Activated T-cell treated with anti-CD3 and anti-CD28 coated beads, Interleukin-2, amount 50 U/mL, for 24 hours (primary cell): ENCODE measurements at places on chromosomes 3 and 15.

DNA sequence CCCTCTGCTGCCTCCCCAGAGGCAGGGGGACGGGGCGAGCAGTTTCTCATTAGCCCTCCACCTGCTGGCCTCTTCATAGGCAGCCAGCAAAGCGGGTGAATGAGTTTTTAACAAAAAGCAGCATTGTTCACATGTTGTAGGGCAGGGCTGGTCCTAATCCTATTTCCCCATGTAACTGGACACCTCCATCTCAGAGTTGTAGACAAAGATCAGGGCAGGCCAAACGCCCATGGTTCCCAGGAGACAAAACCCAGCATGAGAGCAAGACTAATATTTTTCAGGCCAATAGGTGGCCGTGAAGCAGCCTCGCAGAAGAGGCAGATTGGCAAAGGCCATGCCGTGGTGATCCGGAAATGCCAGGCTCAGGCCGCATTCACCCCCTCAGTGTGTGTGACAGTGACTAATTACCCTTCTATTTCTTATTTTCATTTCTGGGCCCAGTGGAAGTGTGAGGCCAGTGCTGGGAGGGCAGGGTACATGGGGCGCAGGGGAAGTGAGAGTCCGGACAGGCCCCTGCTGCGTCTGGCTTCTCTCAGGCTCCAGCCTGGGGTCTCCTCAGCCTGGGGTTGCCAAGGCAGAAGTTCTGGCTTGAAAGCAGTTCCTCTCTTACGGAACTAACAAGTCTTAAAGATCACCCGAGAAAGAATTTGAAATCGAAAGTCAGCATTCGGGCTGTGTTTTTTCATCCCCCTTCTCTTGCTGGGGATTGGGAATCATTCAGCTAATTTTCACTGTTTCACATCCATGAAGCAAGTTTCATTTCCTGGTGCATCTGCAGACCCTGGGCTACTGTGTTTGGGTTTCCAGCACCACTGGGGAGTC is 64.8 kb downstream of the BOC start:
- DNase-seq, result no peak

DNA sequence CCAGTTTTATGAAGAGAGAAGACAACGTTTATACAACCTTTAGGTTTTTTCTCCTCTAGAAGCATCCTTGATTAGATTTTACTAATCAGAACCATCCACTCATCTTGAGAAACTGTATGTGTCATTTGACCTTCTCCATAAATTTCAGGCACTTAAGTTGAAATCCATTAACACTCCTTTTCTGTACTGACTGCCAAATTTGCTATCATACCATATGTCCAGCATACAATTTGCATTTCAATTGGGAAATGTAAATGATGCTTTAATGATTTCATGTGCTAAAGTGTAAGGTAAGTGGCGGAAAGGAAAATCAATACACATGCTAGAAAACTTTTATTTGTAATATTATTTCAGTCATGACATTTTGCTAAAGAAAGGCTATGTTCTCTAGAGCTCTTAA is 731.6 kb downstream of the GBE1 start:
- no peak for DNase-seq

DNA sequence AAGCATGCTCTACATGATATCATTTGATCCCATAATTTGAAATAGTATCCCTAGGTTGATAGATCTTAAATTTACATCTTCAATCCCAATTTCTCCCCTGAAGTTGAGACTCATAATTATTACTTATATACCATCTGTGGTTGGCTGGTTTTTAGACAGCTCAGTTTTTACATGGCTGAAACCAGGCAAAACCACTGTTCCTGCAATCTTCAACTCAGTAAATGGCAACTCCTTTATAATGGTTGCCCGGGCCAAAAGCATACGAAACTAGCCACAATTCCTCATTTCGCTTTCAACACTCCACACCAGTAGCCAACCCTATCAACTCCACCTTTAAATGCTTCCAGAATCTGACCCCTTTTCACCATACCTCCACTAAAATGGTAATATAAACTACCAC is 118.5 kb downstream of the TGFBR2 start:
- no peak for DNase-seq

DNA sequence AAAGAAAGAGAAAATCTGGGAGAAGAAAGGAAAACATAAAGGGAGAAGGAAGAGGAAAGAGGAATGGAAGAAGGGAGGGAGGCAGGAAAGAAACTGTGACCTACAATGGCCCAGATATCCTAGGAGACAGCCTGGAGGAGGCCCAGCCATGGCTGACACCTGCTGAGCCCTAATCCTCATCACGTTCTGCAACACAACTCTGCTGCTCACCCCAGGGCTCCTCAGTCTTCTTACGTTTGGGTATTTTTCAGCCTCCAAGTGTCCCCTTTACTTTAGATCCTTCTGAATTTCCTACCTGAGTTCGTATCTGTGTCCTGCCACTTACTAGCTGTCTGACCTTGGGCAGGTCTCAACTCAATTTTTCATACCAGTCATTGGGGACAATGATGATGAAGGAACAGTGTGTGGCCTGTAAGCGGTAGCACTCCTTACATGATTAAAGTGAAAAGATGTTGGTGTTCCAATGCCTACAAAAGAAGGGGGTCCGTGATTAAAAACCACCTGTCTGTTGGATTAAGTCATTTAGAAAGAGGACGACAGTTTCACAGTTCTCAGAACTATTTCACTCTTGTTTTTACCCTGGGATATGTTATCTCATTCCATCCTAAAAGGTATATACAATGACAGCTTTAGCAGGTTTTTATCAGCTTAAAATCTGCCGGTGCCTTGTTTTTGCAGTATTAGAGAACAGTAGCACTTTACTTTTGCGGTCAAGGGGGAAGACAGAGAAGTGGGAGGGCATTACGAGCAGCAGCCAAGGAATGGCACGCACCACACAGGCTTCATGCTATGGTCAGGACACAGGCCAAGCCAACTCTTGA is 47.4 kb downstream of the CCR4 start:
- no peak for DNase-seq

DNA sequence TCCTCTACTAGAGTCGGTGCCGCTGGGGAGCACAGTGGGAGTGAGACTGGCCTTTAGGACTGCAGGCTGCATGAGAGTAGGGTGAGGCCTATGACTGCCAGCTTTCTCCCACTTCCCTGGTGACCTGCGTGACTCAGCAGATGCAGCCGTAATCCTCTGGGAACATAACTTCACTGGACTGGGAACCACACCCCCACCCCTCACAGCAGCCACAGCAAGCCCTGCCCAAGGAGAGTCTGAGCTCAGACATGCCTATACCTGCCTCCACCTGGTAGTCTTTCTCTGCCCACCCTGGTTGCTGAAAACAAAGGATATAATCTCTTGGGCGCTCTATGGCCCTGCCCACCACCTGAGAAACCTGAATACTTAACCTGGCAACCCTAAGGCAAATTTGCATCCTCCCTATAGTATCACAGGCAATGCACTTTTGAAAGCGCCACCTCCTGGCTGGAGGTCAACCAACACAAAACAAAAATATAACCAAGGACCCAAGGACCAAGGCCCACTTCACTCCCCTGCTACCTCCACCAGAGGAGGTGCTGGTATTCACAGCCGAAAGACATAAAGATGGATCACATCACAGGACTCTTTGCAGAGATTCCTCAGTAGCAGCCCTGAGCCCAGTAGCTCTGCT is 308.9 kb downstream of the CTNNB1 start:
- DNase-seq, result no peak

GRCh38 chr3:11300970-11301369 is 28.8 kb downstream of the ATG7 start:
- DNase-seq, result no peak

GRCh38 chr15:25242957-25243799 is 195.6 kb downstream of the UBE3A start:
- peak; percentile 16 for DNase-seq

DNA sequence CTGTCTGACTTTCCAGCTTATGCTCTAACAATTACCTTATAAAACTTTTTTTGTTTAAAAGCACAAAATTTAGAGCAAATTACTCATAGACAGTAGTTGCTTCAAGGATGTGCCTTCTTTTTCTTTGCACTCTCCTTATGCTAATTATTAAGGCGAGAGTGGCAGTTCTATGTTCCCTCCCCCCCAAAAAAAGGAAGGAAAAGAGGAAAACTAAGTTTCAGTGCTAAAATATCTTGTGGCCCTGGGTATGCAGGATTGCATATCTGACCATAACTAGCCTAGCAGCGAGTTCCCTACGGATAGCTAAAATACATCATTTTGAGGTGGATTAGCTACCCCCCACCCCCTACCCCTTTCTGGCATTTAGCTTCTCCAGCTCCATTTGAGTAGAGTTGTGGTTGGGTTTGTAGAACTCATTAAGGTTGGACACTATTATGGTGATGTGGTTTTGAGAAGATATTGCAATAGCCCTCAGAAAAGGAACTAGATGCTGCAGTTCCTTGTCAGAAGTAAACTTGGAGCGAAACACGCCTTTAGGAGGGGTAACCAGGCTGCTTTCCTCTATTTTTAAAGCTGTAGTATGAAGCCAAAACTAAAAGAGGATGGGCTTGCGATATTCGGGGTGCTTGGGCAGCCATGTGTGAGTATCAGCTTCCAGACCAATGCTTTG is 174.6 kb downstream of the AKAP13 start:
- DNase-seq, result no peak

DNA sequence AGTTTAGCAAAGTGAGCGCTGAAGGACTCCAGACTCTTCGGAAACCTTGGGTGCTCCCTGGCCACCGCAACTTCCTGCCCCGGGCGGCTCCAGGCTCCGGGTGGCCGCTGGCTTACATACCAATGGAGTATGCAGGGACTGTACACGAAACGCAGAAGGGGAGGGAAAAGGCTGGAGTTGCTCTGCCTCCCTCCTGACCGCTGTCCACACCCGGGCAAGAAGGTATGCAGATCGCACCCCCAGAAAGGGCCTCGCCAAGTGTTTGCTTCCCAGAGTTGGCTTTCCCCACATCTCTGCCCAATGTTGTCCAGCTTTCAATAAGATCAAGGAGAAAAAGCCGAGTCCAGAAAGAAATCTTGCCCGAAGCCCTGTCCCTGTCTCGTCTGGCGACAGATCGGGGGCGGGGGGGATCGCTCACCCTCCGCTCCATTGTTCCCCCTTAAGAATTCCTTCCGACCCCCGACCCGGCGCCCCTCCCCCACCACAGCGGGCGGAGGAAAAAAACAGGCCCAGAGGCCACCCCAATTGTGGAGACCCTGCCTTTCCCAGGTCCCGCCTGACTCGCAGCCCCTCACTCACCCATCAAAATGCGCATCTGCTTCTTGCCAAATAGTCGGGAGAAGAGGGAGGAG is 533 bp downstream of the ARF4 start:
- DNase-seq, result peak; percentile 63

DNA sequence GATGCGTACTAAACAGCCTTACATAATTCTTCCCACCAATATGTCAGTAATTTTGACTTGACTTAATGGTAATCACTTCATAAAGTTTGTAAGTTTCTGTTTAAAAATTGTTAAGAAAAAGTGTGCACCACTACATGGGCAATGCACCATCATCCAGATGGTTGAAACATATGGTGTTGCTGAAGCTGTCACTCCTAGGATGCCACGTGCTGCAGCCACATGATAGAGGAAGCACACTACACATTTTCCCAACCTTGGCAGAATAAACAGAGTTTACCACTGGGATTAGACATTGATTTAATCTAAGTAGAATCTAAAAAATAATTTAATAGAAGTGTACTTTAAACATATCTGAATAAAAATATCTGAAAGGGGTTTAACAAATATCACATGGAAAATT is 1209.9 kb downstream of the NSUN3 start:
- no peak for DNase-seq

DNA sequence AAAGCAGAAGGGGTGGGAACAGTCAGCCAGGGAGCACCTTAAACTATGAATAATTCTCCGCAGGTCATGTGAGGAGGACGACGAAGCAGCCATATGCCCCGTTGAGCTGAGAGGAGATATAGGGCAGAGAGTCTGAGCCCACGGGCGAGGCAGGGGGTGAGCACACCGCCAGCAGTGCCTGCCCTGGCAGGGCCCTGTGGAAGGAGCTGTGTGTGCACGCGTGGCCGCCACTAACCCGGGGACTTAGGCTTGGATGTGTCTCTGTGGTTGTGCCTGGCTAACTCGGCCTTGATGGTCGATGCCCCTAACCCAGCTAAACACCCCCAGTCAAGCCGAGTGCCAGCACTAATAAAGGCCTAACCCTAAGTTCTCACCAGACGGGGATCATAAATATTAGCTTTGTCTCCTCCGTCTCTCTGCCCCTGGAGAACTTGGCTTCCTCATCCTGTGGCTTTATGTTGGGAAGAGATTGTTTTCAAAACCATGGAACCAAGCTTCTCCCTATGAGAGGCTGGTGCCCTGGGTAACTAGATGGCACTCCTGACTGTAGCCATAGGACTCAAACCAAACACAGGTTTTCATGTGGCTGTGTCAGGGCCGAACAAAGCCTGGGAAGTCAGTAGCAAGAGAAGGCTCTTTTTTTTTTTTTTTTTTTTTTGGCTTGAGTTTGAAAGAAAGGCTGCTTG is 45.4 kb downstream of the CCK start:
- no peak for DNase-seq

- no peak for DNase-seq
Measured at GRCh38 chr3:171077261-171077660, 50.7 kb upstream of the SLC2A2 start.

DNA sequence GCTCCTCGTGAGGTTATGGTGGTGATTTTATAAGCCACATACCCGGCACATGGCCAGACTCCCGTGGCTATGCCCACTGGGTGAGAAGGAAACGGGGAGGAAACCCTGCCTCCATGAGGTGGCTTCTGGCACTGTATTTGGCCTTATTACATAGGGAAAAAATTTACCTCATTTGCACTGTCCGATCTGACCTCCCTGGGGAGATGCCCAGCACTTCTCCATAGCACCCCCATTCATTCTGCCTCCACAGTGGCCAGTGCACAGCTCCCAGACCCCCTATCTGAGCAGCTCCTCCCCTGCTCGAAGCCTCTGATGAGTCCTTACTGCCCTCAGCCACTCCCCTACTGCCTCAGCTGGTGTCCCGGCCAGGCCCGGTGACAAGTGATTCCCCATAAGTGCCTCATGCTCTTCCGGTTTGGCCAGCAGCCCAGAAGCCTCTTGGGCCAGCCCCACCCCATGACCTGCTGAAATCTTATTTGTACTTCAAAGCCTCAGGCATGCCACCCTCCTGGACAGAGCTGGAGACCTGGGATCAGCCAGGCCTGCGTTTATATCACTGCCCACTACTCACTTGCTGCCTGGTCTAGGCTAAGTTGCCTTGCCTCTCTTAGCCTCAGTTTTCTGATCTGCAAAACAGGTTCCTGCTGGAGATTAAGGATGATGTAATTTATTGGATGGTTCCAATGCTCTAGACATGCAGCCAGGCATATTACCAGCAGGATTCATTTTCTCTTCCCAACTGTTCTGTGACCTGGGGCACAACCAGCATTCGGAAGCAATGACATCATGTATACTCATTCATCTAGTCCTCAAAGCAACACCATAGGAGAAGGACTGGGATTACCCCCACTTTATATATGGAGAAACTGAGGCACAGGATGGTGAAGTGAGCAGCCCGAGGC is 30.6 kb upstream of the SLC6A6 start:
- no peak for DNase-seq

GRCh38 chr3:113287803-113288648 is 76.7 kb downstream of the BOC start:
- DNase-seq, result no peak

- no peak for DNase-seq
Measured at GRCh38 chr15:56765251-56765650, 31.9 kb upstream of the ZNF280D start.

- DNase-seq, result no peak
Measured at GRCh38 chr3:84974347-84974746, 15.6 kb downstream of the CADM2 start.
